DMS 273 treated with DMSO at 0.1 percent for 48 hours (cell line): ENCODE measurements at places on chromosomes 4 and X.

DNA sequence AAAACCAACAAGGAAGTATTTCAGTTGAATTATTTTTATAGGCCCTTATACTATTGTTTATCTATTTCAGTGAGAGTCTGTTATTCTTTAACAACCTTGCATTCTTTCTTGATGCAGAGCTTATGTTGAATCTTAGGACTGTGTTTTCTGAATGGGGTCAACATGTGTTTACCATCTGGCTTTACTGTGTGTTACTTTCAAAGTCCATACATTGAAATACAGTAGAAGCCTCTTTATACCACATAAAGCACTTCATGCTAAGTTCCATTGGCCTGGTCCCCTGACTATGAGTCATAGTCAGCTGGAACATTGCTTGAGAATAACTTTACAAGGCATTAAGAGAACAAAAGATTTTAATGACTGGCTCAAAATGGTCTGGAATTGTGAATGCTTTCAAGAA is 152.6 kb downstream of the GASK1B start:
- DNase-seq = no peak

GRCh38 chr4:112517067-112517634 is 1.2 kb upstream of the NEUROG2 start:
- no peak for DNase-seq

- no peak for DNase-seq
Observed at GRCh38 chr4:189048119-189048518, 892.6 kb upstream of the FRG1 start.

GRCh38 chr4:73836373-73837279 is at the start of gene CXCL6:
Gene CXCL6, plus strand, starts transcription at chr4:73836678. Its CDS starts 73 bp downstream, at chr4:73836751.
- no peak for DNase-seq

- DNase-seq = no peak
Observed at GRCh38 chr4:180792541-180792940, 1450.7 kb upstream of the TENM3 start.

- no peak for DNase-seq
Observed at GRCh38 chr4:600850-601515, 24.4 kb upstream of the PDE6B start.

- no peak for DNase-seq
Observed at GRCh38 chrX:147850875-147851274, 60.8 kb upstream of the FMR1 start.

DNA sequence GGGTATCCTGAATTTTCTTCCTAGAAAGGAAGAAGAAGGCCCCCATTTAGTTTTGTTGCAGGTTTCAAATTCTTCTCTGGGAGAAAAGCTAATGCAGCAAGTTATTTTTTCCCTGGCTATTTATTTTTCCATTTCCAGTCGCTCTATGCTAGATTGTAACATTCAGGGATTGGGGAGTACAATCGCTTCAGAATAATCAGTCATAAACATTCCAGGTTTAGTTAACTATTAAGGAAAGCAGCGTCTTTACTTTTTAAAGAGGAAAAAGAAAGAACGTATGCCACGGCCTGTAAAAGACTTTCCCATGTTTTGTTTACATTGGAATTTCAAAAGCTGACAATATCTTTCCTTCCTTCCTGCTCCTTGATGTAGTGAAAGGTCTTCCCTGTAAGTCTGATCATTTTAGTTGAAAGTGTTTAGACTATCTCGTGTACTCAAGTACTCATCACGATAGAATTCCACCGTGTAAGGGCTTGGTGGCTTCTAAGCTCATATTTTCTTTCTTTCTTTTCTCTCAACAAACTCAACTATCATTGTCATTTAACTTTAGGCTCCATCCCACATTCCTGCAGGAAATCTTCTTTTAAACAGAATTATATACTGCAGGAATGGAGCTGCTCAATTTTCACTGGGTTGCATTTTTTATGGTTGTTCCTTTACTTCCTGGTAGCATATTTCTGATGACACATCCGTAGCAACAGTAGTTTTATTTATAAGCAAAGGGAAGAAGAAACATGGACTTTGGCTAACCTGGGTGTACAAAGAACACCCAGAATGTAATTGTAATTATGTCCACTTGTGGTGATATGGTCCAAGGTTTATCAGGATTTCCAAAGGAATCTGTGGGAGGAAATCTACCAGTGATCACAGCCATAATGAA is 213.1 kb upstream of the FAT1 start:
- no peak for DNase-seq

DNA sequence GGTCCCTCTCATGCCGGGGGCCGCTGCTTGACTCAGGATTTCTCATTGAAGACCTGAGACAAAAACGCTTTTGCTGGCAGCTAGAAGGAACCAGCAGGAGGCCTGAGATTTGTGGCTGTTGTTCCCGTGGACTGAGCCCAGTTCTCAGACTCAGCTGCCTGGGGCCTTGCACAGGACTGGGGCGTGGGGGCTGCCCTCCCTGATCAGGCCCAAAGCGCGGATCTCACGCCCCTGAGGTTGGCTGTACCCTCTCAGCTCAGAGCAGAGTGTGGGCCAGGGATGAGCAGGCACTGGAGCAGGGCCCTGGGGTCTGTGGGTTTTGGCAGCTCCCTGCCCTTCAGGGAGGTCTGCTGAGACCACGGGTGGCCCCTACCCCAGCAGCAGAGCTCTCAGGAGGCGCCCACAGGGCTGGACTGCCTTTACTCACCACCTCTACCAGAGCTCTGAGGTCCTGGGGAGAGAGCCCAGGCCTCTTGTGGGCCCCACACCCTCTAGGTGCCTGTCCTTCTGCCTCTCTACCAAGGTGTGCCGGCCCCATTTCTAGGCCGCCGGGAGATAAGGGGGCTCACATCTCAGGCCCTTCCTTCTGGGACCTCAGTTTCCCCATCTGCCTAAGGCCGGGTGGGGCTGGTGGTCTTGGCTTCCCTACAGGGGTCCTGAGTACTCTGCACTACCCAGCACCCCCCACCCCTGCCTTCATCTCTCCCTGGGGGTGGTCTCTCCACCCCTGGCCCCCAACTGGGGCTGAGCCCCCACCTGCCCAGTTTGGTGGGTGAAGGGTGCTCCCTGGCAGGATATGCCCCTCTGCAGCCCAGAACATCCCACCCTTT is 5.6 kb downstream of the MSANTD1 start:
- DNase-seq = no peak

DNA sequence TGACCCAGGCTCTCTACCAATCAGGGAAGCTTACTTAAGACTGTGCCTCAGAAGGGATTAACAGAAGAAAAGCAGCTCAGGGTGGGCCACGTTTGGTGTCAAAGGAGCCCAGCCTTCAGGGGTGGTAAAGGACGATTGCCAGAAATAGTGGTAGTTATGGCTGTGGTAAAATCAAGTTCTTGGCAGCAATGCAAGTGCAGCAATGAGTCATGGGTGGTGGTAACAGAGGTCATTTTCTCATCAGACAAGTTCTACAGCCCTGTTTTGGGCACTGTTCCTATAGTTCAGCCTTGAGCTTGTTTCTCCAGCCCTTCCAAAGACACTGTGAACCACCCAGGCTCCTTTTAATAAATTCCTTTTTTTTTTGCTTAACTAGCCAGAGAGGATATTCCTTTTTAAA is 120.3 kb downstream of the EFHC2 start:
- DNase-seq = no peak

DNA sequence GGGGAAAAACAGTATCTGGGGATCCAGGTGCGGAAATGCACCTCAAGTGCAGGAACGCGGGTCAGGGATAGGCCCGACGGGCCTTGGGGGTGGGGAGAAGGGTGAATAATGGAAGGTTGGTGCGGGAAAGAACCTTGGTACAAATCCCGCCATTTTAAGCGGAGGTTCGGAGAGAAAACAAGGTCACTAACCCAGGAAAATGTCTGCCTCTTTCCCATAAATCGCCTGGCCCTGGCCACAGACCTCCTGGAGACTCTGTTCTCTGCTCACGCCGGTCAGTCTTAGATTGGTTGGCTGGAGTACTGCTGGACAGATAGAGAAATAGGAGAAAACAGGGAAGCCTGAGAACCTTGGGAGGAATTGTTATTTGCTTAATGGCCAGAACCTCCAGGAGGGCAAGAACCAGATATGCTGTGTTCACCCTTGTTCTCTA is 897 bp upstream of the FBXL5 start:
- no peak for DNase-seq

DNA sequence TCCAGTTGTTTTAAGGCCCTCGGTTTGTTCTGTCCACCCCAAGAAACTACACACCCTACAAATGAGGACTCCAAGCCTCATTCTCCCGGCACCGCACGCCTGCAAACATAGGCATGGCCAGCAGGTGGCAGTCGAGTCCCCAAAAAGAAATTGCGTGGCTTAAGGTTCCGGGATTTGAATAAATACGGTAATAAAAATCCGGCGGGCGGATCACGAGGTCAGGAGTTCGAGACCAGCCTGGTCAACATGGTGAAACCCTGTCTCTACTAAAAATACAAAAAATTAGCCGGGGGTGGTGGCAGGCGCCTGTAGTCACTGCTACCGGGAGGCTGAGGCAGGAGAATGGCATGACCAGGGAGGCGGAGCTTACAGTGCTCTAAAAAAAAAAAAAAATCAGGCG is 21.8 kb upstream of the CSF2RA start:
- DNase-seq = peak; percentile 31

- peak; percentile 92 for DNase-seq
Observed at GRCh38 chr4:138727731-138728130, 287.9 kb upstream of the NOCT start.

- DNase-seq = no peak
Observed at GRCh38 chrX:47587906-47588735, 5.9 kb downstream of the TIMP1 start.

GRCh38 chr4:18882468-18882867 is 860.9 kb upstream of the LCORL start:
- no peak for DNase-seq

DNA sequence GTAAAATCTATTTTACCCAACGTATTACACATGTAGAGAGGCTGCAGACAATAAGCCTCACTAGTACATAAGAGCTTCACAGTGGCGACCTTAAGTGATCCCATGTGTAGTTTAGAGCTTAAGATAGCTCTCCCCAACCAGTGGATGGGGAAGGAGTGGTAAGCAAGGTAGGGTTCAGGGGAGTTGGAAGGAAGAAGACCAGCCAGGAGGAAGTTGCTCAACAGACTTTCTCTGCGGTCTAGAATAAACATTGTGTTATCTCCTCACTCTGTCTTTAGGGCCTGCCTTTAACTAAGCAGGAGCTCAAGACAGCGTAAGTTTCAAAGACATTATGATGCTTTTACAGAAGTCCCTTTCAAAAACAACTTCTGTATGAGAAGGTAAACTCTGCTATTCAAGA is 16.8 kb downstream of the MEPE start:
- DNase-seq = no peak

DNA sequence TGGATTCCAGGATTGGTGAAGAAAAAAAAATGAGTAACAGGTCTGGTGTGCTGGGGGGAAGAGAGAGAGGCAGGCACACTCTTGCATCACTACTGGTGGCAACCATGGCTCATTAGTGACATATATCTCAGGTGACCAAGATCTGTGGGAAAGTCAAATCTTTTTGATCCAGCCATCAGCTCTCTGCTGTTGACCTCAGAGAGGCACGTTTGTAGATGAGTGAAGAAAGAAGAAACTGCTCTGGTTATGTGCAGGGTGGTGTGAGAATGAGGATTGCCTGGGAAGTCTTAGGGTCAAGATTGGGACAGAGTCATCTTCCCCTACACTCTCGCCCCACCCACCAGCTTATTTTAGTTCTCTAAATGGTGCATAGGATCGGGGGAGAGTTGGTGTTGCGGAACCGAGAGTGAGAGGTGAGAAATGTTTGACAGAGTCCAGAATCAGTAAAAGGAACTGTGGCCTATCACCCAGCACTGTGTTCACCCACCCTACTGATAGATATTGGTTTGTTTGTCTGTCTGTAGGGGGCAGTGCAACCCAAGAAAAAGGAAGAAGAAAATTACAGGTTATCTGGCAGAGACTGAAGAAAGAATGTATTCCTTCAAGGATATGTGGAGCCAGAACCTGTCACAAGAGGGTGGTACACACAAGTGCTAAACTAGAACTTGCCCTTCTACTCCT is 21.9 kb downstream of the ARMCX6 start:
- DNase-seq = no peak

DNA sequence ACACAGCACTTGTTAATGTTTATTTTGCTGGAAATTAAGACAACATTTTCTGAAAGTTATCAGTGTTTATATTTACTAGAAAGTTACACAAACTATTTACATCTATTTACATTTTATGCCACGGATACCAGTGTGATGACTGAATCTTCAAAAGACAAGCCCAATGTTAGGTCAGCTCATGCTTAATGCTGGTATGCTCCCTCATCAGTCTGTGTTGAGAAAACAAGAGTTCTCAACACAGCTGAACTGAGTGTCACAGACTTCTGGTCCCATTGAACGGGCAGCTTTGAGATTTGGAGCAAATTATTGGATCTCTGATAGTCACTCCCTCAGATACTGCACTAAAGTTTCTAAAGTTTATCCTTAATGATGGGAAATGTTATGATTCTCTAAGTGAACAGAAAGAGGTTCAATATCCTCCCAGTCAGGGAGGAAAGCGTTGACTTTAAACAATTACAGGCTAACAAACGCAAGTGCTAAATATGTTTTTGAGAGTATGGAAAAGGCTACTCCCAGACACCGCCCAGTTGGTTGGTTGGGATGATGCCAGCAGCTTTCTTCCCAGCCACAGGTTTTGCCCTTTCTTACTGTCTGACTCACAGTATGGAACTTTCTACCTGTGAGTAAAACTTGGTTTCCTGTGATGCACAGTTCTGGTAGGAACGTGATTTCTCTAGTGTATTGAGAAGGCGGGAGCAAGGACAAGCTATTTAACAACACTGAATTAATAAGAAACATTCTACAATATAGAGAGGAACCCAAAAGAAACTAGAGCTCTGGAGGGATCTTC is 1293.6 kb upstream of the TENM3 start:
- DNase-seq = no peak

- DNase-seq = no peak
Observed at GRCh38 chr4:113446019-113446418, 315.5 kb downstream of the CAMK2D start.

DNA sequence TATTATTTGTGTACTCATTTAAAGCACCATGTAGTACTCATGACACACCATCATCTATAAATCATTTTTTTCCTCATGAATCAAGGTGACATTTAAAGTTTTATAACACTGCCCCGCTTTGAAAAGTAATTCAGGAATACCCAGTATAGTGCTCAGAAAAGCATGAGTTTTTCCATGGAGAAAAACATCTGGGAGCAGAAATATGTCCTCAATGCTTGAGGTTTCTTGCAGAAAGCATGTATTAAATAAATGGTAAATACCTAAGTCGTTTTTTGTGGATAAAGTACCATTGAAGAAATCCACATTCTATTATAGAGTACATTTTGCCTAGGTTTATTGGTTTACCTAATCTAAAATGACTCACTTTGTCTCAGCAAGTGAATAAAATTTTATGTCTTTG is 66.2 kb downstream of the UBA6 start:
- DNase-seq = no peak

GRCh38 chr4:159015841-159016240 is 87.0 kb upstream of the RAPGEF2 start:
- DNase-seq = no peak
